ENCODE measurements at places on chromosomes 1 and 21. TPM values are rescaled to one million over a fixed set of nuclear protein-coding genes. Genes with fewer than 3 reads are reported as not detected.

The C2CD4D gene
- not detected for total RNA-seq

DNA sequence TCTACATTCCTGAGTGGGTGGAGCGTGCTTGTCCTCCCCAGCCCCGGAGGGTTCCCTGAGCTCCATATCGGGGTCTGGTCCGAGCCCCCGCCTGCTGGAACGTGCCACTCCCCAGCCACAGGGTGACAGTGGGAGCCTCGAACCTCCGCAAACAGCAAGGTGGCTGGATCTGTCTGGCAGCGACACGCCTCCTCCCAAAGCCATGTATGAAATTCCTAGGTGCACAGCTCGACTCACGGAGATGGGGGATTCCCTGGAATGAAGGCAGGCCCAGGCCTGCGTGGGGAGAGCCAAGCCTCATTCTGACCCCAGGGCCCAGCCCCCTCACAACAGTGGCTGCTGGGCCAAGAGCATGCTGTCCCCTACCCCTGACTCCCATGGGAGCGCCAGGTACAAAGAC is 32.9 kb downstream of the TP73 start:
- DNase-seq = no peak

DNA sequence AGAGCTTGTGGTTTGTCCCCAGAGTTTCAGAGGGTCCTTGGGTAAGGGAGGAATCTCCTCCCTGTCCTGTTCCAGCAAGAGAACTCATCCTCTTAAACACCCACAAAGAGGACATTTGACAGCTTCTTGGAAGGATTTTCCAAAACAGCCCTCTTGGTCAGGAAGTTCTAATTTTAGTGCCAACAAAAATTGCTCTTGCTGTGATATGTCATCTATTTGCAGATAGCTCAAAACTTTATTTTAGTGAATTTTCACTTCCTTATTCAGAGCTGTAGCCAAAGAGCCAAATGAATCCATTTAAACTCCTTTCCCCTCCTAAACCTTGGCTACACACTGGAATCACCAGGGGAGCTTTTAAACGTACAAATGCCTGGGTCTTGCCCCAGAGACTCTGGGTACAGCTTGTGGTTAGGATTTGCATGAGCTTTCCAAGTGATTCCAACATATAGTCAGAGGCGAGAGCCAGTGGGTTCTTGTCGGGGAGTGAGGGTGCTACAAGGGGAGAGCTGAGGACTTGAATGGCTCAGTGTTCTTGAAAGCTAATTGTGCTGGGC is 11.8 kb upstream of the RASSF5 start:
- DNase-seq = no peak

DNA sequence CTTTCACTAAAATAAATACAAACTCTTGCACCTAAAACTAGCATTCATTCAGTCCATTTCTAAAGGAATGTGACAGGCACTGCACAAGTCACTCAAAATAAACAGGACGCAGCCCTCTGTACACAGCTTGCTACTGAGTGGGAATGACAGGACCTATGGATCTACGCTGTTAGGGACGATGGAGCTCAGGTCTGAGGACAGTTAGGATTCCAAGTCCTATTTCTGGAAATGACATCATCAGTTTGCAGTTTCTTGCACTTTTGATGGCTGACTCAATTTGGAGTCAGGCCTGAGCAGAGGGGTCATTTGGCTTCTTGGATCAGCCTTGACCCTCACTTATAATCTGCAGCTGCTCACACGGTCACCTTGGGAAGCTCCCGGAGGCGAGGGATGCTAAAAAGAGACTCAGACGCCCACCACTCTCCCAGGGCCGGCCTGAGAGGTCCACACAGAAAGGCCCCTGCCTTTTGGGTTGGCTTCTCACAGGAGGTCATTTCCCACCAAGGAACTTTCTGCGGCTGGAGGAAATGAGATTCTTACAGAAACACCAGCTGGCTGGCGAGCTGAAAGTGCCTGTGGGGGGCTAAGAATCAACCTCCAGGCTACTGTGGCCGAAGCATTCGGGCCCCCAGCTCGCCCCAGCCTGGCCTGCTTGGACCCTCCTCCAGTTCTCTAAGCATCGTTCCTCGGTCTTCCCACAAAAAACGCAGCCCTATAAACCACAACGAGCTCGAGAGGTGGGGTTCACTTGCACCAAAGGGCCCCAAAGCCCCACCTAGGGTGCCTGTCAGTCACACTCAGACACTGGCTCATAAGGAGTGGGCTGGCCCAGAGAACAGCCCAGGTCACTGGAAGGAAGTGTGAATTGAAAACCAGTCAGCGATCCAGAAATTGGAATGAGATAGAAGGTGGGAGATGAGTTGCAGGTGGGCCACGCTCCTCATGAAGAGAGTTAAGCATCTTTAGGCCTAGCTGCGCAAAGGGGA is 8.9 kb upstream of the PDE9A start:
- no peak for DNase-seq

- no peak for DNase-seq
Measured at GRCh38 chr1:110083866-110084226, 13.4 kb upstream of the ALX3 start.

Measured in cerebellum (tissue), 4 donors.